Upper lobe of right lung (tissue), 1 donor: ENCODE measurements at places on chromosomes 11 and 22. TPM values are rescaled to one million over a fixed set of nuclear protein-coding genes. Genes with fewer than 3 reads are reported as not detected.

SLC22A12 gene
- not detected for total RNA-seq

- DNase-seq, result no peak
Observed at GRCh38 chr11:123338997-123339752, 90.9 kb upstream of the GRAMD1B start.

SLC7A4 gene
- 1.5 TPM for total RNA-seq

P2RY6 gene
- 3.2 TPM for total RNA-seq

DNA sequence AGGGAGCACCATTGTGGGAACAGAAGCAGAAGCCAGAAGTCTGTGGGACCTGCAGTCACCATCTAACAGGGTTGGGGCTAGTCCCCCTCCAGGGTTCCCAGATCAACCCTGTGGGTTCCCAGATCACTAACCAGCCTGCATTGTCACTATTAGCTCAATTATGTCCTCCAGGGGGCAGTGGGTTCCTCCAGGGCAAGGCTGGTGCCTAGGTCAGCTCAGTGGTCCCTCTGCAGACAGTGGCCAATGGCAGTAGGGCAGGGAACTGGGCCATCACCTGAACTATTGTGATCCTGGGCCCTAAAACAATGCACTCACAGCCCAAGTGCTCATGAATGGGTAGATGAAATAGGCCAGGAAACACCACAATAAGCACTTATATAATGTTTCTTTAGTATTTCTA lies 18.8 kb upstream of the PRSS23 start:
- DNase-seq, result no peak

RAB38 gene
- total RNA-seq, result 8.1 TPM

TMEM132A gene
- total RNA-seq, result 18.4 TPM

OR4D5 gene
- total RNA-seq, result not detected
